ENCODE measurements at places on chromosomes 4 and X.
A peak's percentile ranks its signal among the peaks of the same experiment; 100 is the strongest.

- DNase-seq = no peak
Measured at GRCh38 chr4:15648600-15648999, 6.6 kb downstream of the FBXL5 start.

DNA sequence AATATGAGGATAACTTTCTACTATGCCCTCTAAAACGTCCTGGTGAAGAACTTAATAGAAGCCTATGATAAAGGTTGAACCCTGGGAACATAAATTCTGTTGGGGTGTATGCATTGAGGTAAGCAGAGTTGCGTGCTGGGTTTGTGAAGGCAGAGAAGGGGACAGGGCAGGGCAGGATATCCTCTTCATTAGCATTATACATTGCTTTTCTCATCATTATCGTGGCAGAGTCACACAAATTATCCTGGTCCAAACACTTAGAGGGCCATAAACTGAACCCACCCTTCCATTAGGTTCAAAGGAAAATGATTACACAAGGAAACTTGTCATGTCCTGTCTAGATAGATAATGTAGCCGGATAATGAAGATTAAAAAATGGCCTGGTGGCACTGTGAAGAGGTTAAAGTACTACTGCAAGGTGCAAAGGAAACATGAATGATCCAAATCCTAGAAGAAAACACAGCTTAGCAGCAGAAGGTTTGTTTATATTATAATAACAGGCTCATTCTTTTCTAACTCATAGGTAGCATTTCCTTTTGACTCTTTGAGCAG lies 189.1 kb downstream of the SPCS3 start:
- DNase-seq = no peak

DNA sequence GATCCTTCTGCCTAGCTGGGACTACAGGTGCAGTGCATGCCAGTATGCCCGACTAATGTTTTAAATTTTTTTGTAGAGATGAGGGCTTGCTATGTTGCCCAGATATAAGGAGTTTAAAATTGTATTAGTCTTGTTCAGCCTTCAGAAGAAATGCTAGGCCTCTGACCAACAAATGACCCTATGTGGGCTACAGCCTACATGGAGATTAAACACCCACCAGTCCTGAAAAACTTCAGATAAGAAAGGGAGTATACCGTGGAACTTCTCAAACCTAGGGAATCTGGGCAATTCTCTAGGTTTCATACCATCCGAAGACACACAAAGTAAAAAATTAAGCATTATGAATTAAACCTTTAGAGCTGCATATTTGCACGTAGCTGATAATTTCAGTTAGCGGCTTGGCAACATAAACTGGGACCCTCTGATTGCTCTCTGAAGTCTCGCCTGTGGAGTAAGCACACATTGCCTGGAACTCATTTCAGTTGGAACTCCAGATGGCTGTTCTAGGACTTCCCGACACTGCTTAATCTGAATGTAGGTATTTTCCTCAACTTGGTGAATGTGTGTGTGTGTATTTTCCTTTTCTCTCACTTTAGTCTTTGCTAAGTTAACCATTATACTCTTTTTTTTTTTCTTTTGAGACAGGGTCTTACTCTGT lies 33.0 kb downstream of the MOB1B start:
- DNase-seq = no peak

DNA sequence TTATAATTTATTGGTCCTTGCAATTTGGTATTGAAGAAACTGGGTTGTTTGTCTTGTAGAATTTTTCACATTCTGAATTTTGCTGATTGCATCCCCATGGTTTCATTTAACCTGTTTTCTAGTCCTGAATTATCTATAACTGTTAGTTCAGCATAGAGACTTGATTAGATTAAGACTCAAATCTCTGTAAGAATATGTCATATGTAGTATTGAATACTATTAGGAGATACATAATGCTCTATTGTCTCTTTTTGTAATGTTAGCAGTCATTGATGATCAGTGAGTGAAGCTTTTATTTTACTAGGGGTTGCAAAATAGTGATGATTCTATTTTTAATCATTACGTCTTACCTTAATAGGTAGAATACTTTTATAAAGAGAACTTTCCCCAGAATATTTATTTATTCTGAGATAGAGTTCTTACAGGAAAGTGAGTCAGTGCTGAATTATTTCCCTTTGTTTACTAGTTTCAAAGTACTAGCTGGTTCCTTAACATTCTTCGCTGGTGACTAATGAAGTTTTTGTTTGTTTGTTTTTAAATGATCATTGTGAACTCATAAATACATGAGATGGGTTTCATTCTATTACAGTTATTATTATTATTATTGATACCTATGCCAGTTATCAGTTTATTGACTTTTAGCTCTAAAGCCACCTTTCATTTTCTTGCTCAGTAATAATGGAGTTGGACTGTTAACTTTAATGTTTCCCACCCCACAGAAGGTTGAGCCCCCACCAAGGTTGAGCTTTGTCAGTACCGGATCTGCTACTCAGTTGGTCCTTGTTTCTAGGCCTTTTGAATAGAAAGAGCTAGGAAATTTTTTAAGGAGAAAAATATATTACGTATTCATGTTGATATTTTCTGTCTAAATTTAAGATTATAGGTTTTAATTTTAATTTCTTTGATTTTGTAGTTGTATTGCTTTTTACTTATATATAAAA lies 102.3 kb downstream of the LARP1B start:
- DNase-seq = no peak

- no peak for DNase-seq
Measured at GRCh38 chr4:10809905-10810304, 125.3 kb upstream of the CLNK start.

DNA sequence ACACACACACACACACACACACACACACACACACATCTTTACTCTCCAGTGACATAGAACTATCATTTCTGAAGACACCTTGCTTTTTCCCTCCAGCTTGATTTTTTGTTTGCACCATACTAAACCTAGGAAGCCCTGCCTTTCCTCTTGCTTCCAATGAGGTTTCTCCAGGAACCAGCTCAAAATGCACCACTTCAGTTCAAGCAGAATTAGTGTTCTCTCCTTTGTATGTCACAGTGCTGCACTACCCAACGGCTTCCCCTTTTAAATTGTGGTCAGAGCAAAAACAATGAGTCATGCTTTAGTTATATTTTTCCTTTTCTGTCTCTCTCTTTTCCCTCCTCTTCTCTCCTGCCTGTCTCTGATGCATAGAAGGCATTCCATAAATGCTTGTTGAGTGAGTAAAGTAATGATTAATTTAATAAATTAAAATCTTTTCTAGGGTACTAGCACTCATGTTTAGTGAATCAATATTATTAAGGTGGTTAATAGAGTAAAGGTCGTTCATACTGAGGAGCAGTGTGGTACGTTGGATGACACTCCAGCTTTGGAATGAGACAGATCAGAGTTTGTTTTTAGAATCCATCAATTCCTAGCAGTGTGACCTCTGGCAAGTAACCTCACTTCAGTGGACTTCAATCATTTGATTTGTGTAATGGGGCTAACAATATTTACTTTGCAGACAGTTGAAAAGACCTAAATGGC lies 5.9 kb downstream of the RTL3 start:
- no peak for DNase-seq

- no peak for DNase-seq
Measured at GRCh38 chrX:108344216-108344615, 94.0 kb downstream of the COL4A6 start.

GRCh38 chr4:163493643-163494359 lies 689 bp upstream of the TMA16 start:
- no peak for DNase-seq

GRCh38 chrX:9905288-9905687 lies 61.9 kb upstream of the CLDN34 start:
- DNase-seq = no peak

GRCh38 chr4:139962130-139962684 lies 191.8 kb downstream of the MAML3 start:
- peak; percentile 18 for DNase-seq

DNA sequence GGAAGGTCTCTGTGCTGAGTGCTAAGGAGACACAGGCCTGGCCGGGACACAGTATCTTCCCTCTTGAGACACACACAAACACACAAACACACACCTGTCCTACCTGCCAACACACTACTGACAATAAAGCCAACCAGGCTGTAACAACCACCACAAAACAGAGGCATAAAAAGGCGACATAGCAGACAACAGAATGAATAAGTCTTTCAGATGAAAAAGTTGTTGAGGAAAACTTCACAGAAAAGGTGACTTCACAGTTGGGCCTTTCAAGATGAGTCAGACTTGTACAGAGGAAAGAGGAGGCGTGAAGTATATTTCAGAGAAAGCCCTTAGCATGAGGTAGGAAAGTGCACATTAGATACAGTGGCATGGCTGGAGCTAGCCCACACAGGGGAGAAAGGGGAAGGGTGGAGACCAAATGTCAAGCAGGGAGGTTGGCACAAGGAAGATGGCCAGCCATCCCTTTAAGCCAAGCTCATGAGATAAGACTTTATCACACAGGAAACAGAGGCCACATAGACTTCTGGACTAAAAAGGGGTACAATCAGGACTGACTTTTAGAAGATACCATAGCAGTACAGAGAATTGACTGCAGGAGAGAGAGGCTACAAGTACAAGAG lies 54.0 kb downstream of the SLC9A7 start:
- DNase-seq = no peak

DNA sequence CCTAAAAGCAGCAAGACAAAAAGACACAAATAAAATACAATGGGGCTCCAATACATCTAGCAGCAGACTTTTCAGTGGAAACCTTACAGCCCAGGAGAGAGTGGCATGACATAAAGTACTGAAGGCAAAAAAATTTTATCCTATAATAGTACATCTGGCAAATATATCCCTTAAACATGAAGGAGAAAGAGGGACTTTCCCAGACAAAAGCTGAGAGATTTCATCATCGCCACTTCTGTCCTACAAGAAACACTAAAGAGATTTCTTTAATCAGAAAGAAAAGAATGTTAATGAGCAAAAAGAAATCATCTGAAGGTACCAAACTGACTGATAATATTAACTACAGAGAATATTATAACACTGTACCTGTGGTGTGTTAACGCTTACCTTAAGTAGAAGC lies 86.4 kb downstream of the ANKRD17 start:
- no peak for DNase-seq

DNA sequence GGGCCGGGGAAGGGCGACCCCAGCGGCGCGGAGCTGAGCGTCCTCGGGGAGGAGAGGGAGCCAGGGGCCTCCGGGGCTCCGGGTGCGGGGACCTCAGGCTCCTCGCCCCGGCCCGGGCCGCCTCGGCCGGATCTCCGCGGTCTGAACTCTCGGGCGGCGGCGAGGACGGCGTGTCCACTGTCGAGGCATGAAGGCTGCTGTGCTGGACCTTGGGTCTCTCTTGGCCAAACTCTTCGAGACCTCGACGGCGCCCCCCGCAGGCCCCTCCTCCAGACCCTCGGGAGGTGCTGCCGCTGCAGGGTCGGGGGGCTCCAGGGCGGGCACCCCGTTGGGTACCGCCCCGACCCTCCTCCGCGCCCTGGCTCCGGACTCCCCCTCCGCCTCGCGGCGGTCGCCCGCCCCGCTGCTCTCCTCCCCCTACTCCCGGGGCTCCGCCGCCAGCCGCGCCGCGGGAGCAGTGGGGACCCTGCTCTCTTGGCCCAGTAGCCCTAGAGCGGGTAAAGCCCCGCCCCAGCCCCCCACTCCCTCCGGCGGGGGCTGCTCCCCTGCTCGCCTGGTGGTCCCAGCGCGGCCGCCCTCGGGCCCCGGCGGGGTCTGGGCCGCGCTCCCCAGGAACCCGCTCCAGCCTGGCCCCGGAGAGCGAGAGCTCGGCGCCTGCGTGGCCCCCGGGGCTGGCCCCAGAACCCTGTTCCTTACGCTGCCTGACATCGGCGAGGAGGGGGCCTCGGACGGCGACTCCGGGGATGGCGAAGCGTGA lies 564 bp downstream of the FAM149A start:
- no peak for DNase-seq

- DNase-seq = no peak
Measured at GRCh38 chr4:146643812-146644401, 5.2 kb downstream of the POU4F2 start.

GRCh38 chrX:96906741-96907140 lies 23.0 kb downstream of the RPA4 start:
- DNase-seq = no peak

GRCh38 chr4:40844261-40844660 lies 94.5 kb downstream of the NSUN7 start:
- no peak for DNase-seq

DNA sequence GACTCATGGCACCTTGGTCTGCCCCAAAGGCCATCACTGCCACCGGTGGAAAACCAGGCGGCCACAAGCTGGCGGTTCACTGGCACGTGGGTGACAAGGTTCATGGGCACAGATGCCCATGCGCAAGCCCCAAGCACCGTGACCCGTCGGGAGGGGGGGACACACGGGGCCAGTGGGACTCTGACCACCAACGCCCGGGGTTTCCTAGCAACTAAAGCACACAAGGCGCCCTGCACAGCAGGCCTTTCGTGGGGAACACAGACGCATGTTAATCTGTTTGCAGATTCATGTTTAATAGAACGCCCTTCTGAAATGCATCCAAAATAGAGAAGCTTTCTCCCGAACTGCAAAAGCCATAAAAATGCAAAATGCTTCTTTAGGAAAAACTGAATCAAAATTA lies 43.9 kb downstream of the FAM53A start:
- no peak for DNase-seq

DNA sequence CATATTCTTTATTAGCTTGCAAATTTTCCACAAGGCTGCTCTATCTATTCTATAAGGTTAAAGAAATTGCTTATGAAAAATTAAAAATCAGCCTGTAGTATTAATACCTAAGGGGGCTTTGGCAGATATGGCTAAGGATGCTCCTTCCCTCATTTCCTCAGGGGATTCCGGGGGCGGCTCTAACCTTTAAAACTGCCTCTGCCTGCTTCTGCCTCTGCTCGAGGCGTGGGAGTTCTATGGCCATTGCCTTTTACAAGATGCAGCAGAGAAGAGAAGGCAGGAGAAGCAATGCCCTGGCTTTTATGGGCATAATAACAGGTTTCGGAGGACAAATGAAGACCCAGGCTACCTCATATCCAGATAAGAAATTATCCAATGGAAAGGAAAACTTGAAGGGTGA lies 8.6 kb upstream of the CDKN2AIP start:
- no peak for DNase-seq

GRCh38 chrX:85419293-85419692 lies 39.8 kb upstream of the POF1B start:
- no peak for DNase-seq

GRCh38 chr4:37562592-37562991 lies 123.6 kb downstream of the RELL1 start:
- no peak for DNase-seq

DNA sequence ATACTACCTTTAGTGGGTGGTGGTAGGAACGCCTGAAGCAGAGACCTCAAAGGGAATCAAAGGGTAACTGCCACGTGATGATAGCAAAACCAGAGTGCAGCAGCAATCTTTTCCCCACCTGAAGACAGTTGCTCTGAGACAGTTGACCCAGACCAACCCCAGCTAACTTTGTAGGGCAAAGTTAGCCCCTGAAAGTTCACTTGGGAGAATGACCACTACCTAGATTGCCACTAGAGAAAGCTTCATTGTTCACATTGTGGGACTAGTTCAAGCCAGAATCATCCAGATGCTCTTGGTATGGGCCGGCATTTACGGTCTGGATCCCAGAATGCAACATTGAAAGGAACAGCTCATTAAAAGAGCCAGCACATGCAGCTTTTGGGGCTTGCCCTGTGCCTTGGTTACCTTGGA lies 4.1 kb downstream of the SEPTIN6 start:
- DNase-seq = no peak

All from NCI-H1436 (cell line).